ENCODE measurements at places on chromosomes 1 and 21.
A peak's percentile ranks its signal among the peaks of the same experiment; 100 is the strongest.

DNA sequence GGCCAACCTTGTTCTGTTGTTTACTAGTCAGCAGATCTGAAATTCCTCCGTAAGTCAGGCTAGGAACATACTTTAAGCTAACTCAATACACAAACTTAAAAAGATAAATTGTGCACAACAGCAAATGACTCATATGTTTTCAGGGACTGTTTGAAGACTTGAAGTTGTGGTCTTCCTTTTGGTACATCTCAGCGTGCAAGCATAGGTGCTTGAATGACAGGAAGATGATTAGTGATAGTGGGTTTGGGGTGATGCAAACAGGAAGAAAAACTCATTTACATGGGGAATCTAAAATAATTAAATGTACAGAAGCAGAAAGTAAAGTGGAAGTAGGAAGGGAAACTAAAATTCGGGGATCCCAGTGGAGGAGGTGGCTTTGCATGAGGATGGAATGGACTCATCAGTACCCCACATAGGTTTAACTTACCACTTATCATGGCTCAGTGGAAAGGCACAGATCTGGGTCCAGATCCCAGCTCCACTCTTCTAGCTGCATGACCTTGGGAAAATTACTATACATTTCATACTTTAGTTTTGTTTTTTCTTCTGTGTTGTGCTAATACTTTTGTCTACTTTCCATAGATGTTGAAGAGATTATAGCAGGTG, 122.3 kb downstream of the XCL2 start:
- DNase-seq, result peak; percentile 42

GRCh38 chr1:7390604-7391000, 380.5 kb upstream of the VAMP3 start:
- DNase-seq, result no peak

GRCh38 chr21:43699933-43700599, 18.9 kb upstream of the PDXK start:
- no peak for DNase-seq

DNA sequence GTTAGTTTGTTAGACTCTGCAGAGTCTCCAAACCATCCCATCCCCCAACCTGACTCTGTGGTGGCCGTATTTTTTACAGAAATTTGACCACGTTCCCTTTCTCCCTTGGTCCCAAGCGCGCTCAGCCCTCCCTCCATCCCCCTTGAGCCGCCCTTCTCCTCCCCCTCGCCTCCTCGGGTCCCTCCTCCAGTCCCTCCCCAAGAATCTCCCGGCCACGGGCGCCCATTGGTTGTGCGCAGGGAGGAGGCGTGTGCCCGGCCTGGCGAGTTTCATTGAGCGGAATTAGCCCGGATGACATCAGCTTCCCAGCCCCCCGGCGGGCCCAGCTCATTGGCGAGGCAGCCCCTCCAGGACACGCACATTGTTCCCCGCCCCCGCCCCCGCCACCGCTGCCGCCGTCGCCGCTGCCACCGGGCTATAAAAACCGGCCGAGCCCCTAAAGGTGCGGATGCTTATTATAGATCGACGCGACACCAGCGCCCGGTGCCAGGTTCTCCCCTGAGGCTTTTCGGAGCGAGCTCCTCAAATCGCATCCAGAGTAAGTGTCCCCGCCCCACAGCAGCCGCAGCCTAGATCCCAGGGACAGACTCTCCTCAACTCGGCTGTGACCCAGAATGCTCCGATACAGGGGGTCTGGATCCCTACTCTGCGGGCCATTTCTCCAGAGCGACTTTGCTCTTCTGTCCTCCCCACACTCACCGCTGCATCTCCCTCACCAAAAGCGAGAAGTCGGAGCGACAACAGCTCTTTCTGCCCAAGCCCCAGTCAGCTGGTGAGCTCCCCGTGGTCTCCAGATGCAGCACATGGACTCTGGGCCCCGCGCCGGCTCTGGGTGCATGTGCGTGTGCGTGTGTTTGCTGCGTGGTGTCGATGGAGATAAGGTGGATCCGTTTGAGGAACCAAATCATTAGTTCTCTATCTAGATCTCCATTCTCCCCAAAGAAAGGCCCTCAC, at the start of gene OLIG2:
Gene OLIG2, plus strand, starts transcription at position 447 of the 954 bp plus-strand sequence. CDS start 928 bp downstream, outside the sequence.
- DNase-seq, result no peak

DNA sequence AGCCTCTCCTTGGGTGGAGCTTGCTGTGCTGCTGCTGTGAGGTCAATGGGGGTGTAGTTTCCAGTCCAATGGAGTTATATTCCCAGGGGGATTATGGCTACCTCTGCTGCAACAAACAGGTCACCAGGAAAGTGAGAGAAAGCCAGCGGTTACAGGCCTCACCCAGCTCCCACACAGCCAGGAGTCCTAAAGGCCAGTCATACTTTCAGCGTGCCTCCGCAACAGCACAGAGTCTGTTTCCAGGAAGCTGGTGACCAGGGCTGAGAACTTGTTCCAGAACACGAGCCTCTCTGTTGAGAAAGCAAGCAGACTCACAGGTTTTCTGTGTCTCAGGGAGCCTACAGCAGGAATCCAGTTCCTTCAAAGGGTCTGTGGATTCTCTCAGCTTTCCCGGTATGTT, 17.3 kb upstream of the OR2M5 start:
- no peak for DNase-seq

DNA sequence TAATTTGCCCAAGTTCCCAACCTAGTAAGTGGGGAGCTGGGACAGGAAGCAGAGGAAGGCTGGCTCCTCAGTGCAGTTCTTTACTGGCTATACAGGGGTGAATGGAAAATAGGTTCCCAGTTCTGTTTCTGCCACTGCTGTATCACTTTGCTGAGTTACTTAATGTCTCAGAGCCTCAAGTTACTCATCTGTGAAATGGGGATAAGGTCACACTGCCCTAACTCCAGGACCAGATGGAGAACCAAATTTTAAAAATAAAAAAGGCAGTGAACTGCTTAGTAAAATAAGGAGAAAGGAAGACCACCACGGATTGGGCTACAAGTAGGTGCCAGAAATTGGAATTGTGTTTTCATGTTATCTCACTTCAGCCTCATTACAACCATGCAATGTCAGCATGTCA, 147.8 kb downstream of the OMA1 start:
- no peak for DNase-seq

- DNase-seq, result no peak
Measured at GRCh38 chr1:85219853-85220610, 19.2 kb upstream of the SYDE2 start.

GRCh38 chr1:55280731-55281130, 65.6 kb upstream of the USP24 start:
- no peak for DNase-seq

DNA sequence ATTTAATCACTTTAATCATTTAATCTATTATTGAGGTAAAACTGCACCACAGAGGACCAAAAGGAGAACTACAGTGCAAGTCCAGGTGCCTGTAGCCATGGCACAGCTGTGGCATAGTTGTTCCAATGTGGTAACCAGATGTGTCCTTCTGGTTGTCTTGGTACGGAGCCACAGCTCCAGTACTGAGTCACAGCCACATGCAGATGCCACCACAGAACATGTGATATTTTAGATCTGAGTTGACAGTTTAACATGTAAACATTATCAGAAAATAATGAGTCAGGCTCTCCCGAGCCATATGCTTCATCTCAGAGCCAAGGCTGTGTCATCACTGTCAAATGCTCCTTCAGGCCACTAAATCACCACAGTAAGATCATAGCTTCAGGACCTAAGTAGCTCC, 56.4 kb upstream of the RGS7 start:
- no peak for DNase-seq

DNA sequence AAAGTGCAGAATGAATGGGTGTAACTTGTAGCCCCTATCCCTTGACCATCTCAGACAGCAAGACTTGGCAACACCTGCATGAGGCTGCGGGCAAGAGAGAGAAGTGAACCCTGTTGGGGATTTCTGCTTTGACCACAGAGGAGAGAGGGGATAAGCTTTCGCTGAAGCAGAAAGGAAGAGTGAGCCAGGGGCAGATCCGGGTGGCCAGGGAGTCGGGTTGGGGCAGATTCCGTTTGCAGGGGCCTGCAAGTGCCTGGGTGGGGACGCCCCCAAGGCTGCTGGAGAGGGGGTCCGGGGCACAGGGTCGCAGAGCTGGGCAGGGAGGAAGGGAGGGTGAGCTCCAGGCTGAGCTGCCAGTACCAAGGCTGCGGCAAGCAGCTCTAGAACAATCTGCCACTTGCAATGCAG, 25.3 kb upstream of the PIK3CD start:
- DNase-seq, result peak; percentile 24

- no peak for DNase-seq
Measured at GRCh38 chr1:23188434-23188884, 19.8 kb upstream of the LUZP1 start.

DNA sequence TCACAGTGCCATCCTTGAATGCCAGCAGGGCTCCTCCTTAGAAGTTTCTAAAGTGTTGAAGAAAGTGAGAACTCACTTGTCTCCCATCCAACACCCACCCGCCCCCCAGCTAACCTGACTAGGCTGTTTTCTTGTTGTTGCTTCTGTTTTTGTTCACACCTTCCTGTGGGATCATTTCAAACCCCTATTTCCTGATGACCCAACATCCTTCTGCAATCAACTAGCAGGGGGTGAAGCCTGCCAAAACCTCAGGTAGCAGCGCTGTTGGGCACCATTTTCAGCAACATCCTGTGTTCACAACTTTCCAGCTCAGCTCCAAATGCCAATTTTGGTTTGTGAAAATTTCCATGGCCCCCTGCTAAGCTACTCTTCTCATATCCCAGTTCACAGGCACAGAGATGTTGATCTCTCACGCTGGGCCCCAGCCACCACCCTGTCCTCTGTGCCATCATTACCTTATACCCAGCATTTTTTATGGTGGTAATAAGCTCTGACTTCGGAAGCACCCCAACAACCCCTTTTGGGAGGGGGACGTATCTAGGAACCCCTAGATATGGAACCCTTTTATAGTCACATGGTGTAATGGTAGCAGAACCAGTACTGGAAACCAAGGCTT, 41.4 kb downstream of the CDC7 start:
- DNase-seq, result no peak

DNA sequence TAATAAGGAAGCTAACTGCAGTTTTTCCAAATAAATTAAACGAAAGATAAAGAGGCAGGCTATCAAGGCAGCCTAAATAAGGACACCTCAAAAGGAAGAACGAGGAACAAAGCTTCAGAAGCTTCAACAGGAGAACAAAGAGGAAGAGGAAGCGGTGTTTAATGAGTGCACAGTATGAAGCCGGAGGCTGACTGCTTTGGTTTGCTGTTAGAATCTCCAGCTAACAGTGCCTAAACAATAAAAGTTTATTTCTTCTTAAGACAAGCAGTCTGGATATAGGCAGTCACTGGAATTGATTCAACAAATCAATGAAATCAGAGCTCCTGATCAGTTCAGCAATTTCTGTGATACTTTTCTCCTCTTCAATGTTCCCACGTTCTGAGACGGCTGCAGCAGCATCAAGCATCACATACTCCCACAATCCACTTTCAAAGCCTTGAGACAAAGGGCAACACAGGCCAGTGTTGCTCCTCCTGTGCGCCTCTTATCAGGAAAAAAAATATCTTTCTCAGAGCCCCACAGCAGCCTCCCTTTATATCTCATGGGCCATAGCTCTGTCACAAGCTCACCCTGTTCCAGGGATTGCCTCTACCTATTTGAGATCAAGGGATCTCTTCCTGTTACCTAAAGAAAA, 365.6 kb upstream of the ST6GALNAC5 start:
- no peak for DNase-seq

DNA sequence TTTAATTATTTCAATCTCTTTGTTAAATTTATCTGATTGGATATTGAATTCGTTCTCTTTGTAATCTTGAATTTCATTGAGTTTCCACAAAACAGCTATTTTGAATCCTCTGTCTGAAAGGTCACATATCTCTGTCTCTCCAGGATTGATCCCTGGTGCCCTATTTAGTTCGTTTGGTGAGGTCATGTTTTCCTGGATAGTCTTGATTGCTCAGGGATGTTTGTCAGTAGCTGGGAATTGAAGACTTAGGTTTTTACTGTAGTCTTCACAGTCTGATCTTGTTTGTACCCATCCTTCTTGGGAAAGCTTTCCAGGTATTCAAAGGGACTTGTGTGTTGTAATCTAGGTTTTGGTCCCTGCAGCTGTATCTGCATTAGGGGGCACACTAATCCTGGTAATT, 6.8 kb upstream of the MTARC2 start:
- no peak for DNase-seq

GRCh38 chr1:84698151-84699110, 8.2 kb upstream of the SSX2IP start:
- no peak for DNase-seq

DNA sequence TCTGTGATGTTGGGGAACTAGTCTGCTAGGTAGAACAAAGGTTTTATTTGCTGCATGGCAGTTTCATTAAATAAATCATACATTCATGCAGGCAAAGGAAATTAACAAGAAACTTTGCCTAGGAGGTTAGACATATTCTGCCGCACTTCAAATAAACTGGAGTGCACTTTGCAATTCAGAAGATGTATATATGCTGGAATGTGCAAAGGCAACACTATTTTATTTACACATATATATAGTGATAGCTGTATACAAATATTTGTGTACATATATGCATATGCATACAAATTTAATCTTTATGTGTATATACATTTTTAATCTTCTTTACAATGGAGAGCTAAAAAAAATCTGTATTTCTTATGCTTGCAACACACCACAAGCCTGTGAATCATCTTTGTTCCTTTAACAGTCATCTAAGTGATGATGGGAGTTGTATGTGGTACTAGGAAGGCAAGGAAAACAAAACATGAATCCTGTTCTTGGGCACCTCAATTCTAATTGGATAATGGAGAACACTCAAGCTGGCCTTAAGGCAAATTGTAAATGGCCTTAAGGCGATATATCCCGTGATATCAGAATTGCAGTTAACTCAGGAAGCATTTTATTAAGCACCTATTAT, 605.8 kb upstream of the CAMK1G start:
- no peak for DNase-seq

DNA sequence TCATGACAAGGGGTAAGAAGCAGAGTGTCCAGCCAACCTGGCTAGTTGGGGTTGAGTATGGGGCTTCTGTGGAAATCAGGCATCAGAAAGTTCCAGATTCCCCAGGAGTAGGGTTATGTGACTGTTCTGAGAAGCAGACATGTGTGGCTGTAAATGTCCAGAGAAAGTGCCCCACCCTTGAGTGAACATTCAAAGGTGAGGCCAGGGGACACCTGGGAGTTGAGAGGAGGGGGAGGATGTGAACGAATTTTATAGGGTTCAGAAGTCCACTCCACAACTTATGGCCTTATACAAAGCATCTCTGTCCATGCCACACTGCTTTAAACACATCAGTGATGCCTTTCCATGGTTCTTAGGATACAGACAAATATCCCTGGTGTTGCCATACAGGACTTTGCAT, 133.3 kb downstream of the IGSF21 start:
- no peak for DNase-seq

GRCh38 chr1:182965096-182965495, 12.1 kb upstream of the SHCBP1L start:
- DNase-seq, result no peak

DNA sequence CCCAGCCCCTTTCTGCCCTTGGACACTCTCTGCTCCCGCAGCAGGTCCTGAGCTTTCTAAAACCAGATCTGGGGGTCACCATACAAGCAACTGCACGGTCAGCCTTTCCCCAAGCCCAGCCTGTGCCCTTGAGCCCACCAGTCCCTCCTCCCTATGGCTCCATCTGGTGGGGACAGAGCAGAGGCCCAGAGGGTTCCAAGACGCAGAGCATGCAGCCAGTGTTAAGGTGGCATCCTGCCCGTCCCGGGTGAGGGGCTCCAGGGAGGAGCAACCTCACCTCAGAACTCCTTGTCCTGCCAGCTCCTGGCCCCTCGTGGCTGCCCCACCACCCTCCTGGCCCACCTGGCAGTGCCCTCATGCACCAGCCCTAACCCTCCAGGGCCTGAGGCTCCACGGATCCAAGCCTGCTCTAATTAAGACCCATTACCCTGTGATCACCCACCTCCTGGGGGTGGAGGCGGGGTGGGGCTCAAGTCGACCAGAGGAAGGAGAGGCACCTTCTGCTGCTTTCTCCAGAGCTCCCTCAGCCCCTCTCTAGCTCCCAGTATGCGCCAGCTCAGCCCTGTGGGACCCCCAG, 8.5 kb downstream of the CHD5 start:
- DNase-seq, result no peak
